ENCODE measurements at places on chromosomes 2 and 18.

GRCh38 chr2:14634489-14635390 is 2.2 kb downstream of the LRATD1 start:
- peak; percentile 78 for DNase-seq

- DNase-seq = no peak
These were observed 28.4 kb downstream of the CFLAR start for GRCh38 chr2:201144101-201145051.

GRCh38 chr2:64329848-64330247 is 124.1 kb upstream of the LGALSL start:
- DNase-seq = no peak

- no peak for DNase-seq
These were observed 11.3 kb upstream of the IAH1 start for GRCh38 chr2:9462886-9463697.

GRCh38 chr18:42174909-42175308 is 219.9 kb downstream of the PIK3C3 start:
- DNase-seq = no peak

DNA sequence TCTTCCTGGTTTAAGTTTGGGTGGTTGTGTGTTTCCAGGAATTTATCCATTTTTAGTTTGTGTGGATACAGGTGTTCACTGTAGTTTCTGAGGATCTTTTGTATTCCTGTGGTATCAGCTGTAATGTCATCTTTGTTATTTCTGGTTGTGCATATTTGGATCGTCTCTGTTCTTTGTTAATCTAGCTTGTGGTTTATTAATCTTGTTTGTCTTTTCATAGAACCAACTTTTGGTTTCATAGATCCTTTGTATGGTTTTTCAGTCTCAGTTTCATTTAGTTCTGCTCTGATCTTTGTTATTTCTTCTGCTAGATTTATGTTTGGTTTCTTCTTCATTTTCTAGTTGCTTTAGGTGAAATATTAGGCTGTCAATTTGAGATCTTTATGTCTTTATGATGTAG is 202.4 kb upstream of the ZSWIM2 start:
- DNase-seq = no peak

DNA sequence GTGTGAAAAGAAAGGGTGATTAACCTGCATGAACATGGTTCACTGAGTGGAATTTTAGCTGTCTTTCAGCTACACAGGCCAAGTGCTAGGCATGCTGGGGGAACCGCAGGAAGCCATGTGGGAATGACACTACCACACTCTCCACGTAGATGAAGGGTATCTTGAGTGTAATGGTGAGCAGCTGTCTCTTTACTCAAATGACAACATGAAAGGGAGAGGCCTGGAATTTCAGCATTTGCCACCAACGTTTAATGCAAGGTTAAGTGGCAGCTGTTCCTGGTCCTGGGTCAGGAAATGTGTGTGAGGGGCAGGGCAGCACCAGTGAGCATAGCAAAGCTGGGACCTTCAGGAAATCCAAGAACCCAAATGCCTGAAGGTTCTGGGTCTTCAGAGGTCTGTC is 588.4 kb downstream of the SLC4A3 start:
- no peak for DNase-seq

Data from left kidney (tissue), 8 donors.